ENCODE measurements at places on chromosomes 4 and X.

GRCh38 chr4:87076690-87077358 lies 142.0 kb downstream of the AFF1 start:
- DNase-seq = no peak

GRCh38 chr4:19971829-19972228 lies 279.9 kb upstream of the SLIT2 start:
- peak; percentile 37 for DNase-seq

GRCh38 chr4:19999775-20000414 lies 251.8 kb upstream of the SLIT2 start:
- no peak for DNase-seq

DNA sequence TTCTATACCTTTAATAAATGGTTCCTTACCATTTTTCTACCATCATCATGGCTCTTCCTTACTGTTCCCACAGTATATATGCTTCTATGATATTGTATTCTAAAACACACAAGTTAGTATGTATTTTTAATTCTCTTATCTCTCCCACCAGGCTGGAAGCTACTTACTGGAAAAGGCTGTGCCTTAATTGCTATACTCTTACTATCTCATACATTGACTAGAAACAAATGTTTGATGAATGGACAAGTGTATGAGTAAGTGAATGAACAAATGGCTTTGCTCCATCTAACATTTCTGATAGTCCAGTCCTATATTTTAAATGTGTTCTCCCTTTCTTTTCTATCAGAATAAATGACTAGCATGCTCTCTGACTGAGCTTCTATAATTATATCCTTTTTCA lies 320.8 kb upstream of the RASGEF1B start:
- DNase-seq = no peak

GRCh38 chrX:152918707-152919106 lies 20.8 kb downstream of the ZNF185 start:
- DNase-seq = no peak

- no peak for DNase-seq
These were observed 12.2 kb upstream of the PDE6B start for GRCh38 chr4:613126-613525.

DNA sequence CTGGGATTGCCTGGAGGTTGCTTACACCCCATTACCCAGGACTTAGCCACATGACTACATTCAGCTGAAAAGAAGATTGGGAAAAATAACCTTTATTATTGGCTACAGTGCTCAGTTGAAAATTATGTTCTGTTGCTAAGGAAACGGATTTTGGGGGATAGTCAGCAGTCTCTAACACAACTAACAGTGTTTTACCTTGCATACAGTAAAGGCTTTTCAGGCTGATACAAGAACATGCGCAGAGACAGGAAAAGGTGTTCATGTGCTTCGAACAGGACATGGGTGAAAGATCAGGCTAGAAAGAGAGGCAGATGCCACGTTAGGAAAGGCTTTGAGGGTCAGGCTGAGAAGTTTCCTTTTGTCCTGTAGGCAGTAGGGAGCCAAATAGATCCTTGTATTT lies 14.8 kb upstream of the RHOH start:
- no peak for DNase-seq

DNA sequence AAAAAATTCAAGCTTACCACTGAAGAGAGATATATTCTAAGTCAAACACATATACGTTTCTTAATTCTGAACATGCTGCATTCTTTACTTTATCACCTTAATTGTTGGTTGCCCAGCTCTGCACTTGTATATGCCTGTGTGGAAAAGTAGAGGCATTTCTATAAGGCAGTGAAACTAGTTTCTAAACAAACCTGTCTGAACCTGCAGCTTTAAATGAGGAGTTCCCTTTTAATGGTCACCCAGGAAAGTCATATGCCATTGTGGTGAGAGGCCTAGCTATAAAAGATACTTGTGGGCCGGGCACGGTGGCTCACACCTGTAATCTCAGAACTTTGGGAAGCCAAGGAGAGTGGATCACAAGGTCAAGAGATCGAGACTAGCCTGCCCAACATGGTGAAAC lies 147.4 kb upstream of the RXFP1 start:
- DNase-seq = no peak

GRCh38 chr4:77178560-77178959 lies 21.6 kb downstream of the CCNG2 start:
- DNase-seq = no peak

DNA sequence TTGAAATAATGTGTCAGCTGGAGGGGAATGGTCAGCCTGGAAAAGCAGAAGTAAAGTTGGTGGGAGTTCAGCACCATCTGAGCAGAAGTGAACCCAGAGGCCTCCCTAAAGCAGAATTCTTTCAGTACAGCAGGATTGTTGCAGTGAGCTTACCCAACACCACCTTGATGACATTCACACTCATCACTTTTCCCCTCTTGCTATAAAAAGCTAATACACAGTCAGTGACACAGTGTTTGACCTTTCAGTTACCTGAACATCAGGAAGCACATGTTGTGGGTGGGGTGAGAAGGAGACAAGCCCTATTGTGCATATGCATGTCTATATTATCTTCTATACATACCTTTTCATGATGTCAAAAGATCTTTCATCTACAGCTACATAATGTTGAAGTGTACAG lies 624.7 kb upstream of the ZFP42 start:
- no peak for DNase-seq

DNA sequence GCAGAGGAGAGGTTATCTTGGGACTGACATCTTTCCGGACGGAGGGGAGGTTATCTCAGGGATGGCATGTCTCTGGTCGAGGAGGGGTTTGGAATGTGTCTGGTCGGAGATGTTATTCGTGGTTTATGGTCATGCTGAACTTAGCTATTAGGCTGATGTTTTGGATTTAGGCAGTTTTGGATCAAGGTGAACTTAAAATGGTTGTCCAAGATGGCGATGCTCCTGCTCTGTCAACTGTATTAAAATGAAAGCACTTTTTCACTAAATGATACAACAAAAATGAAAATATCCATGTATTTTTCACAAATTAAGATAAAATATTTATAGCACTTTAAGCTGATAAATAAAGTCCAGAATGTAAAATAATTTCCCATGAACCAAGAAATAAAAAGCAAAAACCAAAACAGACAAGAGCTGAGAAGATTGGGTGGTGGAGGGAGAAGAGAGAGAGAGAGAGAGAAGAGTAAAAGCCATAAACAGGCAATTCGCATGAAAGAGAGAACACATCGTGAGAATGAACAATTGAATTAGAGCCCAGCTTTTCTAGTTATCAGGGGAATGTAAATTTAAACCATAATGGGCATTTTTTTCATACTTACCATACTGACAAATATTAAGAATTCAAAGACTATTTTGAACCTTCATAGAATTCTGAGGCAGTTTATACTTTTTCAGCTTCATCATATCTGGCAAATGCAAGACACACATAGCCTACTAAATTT lies 2236.0 kb upstream of the AGA start:
- DNase-seq = no peak

GRCh38 chr4:3225936-3226335 lies 23.0 kb upstream of the MSANTD1 start:
- no peak for DNase-seq

DNA sequence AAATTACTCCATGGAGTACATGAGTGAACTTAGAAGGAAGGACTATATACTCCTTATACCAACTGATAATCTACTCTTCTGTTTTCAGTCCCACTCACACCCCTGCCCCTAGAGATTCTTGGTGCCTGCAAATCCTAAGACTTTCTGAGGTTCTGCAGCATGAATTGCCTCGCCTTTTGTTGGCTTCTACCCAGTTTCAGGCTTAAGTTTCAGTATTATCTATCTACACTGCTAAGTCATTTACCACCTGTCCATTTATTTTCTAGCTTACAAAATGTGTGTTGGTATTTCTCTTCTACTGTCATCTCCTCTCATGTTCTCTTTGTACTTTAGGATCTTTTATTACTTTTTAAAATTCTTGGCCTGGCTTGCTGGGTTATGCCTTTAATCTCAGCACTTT lies 94.4 kb upstream of the AMOT start:
- DNase-seq = no peak

- DNase-seq = no peak
These were observed 25.2 kb upstream of the G3BP2 start for GRCh38 chr4:75698162-75698962.

- DNase-seq = no peak
These were observed 140.4 kb downstream of the SLC10A7 start for GRCh38 chr4:146381263-146381872.

DNA sequence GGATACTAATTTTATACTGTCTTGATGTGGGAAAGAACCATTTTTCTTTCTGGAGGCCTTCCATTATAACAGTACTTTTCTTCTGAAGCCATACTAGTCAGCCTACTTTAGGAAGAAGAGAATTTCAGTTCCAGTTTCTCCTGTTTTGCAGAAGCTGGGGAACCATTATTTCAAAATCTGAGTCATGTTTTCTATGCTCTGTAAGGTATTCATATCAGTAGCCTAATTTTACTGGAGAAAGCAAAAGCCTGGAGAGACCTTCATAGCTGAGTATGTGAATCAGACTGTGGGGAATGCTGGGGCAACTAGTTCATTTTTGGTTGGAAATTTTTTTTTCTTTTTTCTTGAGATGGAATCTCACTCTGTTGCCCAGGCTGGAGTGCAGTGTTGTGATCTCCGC lies 22.4 kb downstream of the AFF1 start:
- DNase-seq = no peak

GRCh38 chr4:41866799-41867677 lies 68.2 kb upstream of the TMEM33 start:
- no peak for DNase-seq

DNA sequence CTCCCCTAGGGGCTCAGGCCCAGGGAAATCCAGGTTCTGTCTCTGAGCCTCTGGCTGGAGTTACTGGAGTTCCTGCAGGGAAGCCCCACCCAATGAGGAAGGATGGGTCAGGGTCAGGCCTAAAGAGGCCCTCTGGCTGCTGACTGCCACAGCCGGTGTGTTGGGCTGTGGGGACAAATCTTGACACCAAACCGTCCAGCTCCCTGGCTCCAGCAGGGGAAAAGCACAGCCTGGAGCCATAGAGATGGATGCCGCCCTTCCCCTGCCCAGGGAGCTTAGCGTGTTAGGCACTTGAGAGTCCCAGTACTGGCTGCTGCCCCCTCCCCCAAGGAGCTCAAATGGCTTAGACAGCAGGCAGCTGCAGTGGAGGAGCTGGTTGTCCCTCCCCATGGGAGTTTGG lies 321.3 kb upstream of the LCORL start:
- DNase-seq = no peak

GRCh38 chrX:19840899-19841648 lies 46.3 kb downstream of the SH3KBP1 start:
- no peak for DNase-seq

DNA sequence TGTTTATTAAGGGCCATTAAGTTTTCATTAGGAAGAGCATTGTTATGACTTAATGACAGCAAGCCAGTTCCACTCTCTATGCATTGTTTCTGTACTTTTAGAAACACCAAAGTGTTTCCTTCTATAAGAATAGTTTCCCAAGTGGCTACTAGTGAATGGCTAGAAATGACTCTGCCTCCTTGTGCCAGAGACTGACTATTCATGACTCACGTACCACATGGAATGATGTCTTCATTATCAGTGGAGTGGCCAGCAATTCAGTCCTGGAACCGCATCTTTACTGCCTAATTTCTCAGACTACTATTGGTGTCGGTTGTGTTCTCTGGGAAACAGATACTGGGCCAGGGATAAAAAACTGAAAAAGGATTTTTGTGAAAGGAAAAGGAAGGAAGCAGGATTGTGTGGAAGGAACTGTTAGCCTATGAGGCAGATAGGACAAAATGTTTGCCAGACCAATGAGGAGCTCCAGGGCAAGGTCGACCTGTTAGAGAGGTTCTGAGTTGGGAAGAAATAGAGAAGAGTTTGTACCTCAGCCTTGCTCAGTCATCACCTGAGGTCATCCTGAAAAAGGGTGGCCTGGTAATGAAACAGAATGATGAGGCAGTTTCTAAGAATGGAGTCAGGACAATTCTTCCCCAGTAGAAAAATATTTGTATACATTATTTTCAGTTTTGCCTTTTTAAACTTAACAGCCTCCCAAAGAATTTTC lies 218.6 kb downstream of the SPCS3 start:
- peak; percentile 61 for DNase-seq

DNA sequence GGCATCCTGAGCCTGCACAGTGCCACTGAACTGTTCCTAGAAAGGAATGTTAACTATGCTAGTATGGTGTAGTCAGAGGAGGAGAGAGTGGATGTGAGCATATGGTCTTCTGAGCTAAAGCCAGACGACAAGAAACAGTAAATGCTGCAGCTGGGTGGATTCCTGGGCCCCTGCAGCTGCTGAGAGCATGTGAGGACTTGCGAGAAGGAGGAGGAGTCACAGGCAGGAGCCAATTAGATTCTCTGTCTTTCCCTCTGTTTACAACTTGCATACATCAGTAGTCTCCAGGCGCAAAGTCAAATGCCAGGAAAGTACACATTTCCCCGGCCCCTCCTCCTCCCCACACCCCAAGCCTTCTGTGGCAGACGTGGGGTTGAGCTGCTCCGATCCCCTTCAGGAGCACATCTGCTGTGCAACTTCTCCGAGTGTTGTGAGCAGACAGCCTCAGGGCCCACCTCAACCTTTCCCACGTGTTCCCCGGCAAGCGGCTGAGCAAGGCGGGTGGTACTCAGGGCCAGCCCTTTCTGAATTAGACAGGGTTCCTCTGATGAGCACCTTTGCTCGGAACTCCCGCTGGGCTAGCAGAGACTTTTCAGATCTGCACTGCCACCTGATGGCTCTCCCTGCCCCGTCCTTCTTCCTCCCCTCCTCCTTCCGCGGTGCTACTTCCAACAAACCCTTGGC lies 108.7 kb upstream of the ATP6AP2 start:
- peak; percentile 46 for DNase-seq
